Tibial nerve (tissue), 4 donors: ENCODE measurements at places on chromosomes 11 and 22.

DNA sequence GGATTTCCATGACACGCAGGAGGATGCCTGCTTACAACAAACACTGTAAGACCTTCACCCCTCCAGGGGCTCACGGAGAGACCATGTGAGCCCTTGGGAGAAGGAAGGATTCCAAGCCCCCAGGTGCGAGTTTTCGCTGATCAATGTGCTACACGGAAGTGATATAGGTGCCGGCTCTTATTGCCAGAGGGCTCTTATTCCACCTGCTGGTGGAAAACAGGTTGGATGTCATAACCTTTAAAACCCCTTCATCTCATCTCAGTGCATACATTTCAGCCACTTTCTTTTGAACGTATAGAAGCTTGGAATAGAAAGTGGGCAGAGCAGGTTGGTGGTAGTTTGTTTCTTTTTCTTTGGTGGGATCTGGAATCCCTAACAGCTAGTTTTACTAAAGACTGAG lies 25.8 kb downstream of the LAYN start:
- H3K4me3 ChIP-seq: no peak overlapping the region
- no peak overlapping the region for H3K27ac ChIP-seq
- H3K36me3 ChIP-seq: no peaks in the 10 kb centered on the region
- no peaks in the 10 kb centered on the region for H3K27me3 ChIP-seq
- no peak for DNase-seq

DNA sequence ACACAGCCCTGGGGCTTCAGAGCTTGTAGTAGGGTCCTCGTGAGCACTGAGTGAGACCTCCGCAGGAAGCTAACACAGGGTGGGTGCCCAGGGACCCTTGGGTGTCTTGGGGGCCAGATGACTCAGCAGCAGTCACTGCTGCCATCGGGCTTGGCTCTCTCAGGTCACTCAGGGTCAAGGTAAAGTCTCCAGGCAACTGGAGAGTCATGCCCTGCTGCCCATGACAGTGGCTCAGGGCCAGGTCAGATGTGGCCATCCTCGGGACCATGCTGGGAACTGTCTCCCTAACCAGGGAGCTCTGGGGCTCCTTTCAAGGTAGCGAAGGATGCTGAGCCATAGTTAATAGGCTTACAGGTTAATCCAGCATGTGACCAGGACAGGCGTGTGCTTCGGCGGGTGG lies 44.4 kb upstream of the SLC22A12 start:
- H3K4me3 ChIP-seq: no peak overlapping the region
- no peaks in the 10 kb centered on the region for H3K4me1 ChIP-seq
- H3K36me3 ChIP-seq: no peaks in the 10 kb centered on the region

GRCh38 chr11:22454461-22455090 lies 116.4 kb downstream of the SLC17A6 start:
- no peak for DNase-seq
- no peaks in the 10 kb centered on the region for H3K4me1 ChIP-seq
- no peaks in the 10 kb centered on the region for H3K36me3 ChIP-seq
- no peak overlapping the region for H3K27ac ChIP-seq
- no peaks in the 10 kb centered on the region for H3K27me3 ChIP-seq

- H3K36me3 ChIP-seq: no peaks in the 10 kb centered on the region
- H3K4me1 ChIP-seq: peaks cover 6% of the 10 kb centered on the region
- no peaks in the 10 kb centered on the region for H3K27me3 ChIP-seq
- no peak overlapping the region for H3K4me3 ChIP-seq
- H3K27ac ChIP-seq: no peak overlapping the region
These were observed 15.4 kb upstream of the POU2AF2 start for GRCh38 chr11:111230122-111230465.

DNA sequence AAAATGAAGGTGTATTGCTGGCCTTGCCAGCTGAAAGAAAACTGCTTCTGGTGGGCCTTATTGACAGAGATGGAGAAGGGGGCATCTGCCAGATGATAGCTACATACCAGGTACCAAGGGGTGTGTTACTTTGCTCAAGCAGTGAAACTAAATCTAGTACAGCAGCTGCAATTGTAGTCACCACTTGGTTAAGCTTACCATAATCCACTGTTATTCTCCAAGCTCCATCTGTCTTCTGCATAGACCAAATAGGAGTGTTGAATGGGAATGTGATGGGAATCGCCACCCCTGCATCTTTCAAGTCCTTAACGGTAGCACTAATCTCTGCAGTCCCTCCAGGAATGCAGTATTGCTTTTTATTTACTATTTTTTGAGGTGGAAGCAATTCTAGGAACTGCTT lies 45.8 kb upstream of the LIN7C start:
- H3K36me3 ChIP-seq: peaks cover 11% of the 10 kb centered on the region
- H3K4me1 ChIP-seq: no peaks in the 10 kb centered on the region
- DNase-seq: no peak
- H3K27me3 ChIP-seq: no peaks in the 10 kb centered on the region
- no peak overlapping the region for H3K27ac ChIP-seq

GRCh38 chr22:30434843-30435242 lies 9.3 kb downstream of the MTFP1 start:
- no peaks in the 10 kb centered on the region for H3K4me1 ChIP-seq
- H3K27ac ChIP-seq: no peak overlapping the region
- H3K27me3 ChIP-seq: no peaks in the 10 kb centered on the region

DNA sequence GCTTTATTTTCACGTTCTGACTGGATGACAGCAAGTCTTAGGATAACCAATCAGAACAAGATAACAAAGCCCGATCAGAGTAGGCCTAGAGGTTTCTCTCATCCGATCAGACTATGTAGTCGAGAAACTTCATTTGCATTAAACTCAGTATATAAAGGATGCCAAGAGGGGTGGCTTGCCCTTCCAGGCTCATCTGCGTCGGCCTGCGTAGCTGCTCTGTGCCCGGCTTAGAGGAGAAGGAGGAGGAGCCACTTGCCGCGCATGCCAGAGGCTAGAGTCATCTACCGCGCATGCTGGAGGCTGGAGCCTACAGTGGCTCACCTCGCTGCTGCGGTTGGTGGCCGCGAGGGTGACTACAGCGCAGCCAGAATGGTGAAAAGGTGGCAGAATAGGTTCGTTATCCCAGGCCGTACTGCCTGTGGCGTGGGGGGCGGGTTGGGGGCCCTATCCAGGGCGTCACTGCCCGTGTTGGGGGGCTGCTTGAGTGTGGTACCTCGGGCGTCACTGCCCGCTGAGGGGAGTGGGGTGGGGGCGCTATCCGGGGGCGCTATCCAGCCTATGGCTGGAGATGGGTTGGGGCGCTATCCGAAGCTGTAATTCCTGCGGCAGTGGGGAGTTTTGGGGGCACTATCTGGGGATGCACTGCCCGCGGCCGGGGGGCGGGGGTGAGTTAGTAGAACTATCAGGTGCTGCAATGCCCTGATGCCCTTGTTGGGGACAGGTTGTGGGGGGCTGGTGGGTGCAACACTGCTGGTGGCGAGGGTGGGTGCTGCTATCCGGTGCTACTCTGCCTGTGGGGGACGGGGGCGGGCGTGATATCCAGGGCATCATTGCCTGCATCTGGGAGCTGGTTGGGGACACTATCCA lies at the start of gene RFPL2:
Gene RFPL2, minus strand, starts transcription at position 218 of the 867 bp plus-strand sequence. CDS start 2,622 bp downstream, outside the sequence.
- DNase-seq: no peak
- H3K36me3 ChIP-seq: no peaks in the 10 kb centered on the region
- peak within 1 kb of the TSS; percentile 15 for H3K4me3 ChIP-seq
- H3K4me1 ChIP-seq: no peaks in the 10 kb centered on the region
- H3K27ac ChIP-seq: no peak within 1 kb of the TSS

GRCh38 chr22:40035351-40035750 lies 40.6 kb downstream of the FAM83F start:
- H3K4me1 ChIP-seq: peaks cover 11% of the 10 kb centered on the region
- H3K4me3 ChIP-seq: no peak overlapping the region
- H3K27ac ChIP-seq: no peak overlapping the region
- H3K36me3 ChIP-seq: no peaks in the 10 kb centered on the region

DNA sequence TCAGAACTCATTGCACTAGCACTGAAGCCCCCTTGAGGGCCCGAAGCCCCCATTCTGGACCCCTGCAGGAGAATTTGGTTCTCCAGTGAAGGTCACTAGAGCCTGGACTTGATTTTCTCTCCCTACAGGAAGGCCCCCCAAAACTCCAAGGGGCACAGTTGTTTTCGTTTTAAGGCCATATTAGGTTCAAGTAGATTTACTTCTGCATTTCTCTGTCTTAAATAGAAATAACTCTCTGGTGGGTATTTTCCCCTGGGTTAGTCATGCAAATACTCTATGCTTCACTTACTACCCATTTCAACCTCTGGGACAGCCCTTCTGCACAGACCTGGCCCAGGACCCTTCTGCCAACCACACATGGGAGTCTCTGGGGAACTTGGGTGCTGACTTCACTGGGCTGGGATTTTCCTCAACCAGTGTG lies 41.6 kb downstream of the WEE1 start:
- peak overlapping the region; percentile 99 for H3K27ac ChIP-seq
- peaks cover 29% of the 10 kb centered on the region for H3K4me1 ChIP-seq
- DNase-seq: no peak
- no peaks in the 10 kb centered on the region for H3K36me3 ChIP-seq
- H3K4me3 ChIP-seq: no peak overlapping the region
- no peaks in the 10 kb centered on the region for H3K27me3 ChIP-seq
